Parietal lobe (tissue), 2 donors: ENCODE measurements at places on chromosomes 13 and 19. TPM values are rescaled to one million over a fixed set of nuclear protein-coding genes. Genes with fewer than 3 reads are reported as not detected.

NTF4 gene
- total RNA-seq, result not detected

ZNF534 gene
- 9.4 TPM for total RNA-seq

ZNF98 gene
- 4.7 TPM for total RNA-seq

ZNF44 gene
- total RNA-seq, result 25.4 TPM
